ENCODE measurements at places on chromosomes 1 and 21.

DNA sequence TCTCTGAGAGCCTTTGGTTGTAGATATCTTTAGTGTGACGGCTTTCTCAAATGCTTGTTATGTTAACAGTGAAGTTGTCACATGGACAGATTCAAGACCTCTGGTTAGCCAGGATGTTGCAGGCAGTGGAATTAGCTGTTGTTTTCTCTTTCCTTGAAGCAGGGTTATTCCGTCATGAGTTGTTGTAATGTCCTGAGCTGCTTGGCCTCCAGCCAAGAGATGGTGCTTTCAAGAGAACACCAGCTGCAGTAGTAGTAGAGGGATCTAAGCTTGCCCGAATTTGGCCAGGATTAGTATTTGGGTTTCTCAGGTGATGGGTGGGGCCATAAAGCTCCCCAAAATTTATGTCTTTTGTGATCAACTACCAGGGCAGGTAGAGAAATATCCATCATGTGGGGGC, 13.4 kb downstream of the KCNE1 start:
- peak; percentile 87 for DNase-seq

DNA sequence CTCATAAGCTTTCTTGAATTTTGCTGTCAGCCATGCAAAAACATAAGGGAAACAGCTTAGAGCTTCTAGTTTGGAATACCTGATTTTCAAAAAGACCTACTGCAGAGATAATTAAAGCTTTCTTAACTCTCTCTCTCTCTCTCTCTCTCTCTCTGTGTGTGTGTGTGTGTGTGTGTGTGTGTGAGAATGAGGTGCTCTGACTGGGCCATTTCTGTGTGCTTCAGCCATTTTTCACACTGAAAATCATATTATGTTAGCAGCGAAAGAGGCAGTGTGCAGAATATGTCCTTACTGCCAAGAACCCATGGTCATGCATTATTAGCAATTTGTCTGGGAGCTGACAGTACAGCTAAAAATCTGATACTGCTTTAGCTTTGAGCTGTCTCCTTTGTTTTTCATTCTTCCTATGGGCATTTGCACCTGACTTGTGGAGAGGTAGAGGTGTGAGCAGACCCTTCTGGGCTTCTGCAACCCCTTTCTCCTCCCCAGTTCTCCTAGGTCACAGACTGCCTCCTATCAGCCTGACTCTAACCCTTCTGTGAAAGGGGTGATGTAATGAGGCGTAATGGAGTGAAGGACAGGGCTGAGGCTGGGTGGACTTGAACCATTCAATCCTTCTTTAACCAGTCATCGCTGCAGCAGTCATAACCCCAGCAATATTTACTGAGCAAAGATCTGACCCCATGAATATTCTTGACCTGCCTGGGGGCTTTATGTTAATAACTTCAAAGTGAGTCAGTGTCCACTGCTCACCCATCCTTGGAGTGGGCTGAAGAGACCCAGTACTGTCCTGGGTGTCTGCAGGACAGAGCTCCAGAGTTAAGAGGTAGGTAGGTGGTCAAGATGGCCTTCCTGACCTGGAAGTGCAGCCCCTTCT, 61.2 kb downstream of the SYT6 start:
- DNase-seq: no peak

DNA sequence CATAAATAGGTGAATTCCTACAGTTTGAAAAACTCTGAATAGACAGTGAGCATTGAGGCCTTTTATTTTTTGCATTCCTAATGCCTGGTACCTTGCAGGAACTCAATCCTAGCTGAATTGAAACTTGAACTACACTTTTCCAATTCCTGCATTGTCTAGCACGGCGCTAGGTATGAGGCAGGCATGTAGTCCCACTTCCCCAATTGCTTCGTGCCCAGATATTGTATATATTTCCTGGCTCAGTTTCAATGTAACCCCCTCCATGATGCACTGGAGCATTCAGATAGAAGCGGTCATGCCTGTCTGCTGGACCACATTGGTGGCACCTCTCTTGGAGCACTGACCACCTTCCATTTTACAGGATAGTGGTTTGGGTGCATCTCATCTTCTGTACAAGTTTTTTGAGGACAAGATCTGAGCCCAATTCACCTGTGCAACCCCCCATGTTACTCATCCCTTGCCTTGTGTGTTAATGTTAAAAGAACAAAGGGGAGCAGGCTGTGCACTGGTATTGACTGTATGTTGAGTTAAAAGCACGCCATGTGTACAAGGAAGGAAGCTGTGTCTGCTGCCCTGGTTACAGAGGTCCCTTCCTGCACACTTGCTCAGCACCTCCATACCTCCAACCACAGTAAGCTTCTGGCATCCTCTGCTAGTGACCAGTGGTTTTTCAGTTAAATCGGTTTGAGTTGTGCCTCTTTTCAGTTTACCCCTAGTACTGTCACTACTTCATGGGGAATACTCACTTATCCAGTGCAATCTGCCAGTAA, 10.0 kb upstream of the RAB7B start:
- DNase-seq: no peak

DNA sequence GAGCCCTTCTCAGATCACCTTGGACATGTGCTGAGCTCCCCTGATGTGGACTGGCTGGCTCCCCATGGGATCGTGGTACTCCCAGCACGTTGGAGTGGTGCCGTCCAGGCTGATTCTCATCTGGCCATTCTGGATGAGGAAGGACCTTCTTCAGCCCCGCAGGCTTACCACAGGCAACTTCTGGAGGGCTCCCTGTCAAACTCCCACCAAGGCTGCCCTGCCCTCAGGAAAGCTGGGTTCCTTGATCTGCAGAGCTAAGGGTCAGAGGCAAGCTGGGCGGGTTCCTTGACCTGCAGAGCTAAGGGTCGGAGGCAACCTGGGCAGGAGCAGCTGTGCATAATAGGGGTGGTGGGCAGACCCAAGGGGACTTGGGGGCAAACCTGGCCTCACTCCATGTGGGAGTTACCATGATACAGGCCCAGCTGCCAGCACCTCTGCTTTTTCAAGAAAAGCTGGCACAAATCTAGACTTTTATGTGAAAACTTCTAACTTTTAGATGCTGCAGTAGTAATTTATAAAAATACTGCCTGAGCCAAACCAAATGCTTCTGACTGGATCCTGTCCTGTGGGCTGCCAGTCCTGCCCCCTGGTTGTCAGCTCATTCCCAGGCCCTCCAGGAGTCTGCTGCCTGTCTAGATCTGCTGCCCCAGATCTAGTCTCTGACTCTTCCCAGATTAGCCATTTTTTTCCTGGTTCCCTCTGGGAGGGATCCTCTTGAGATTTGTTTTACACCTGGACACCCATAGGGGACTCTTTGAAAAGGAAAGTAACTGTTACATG, 5.6 kb upstream of the THEM5 start:
- DNase-seq: no peak

DNA sequence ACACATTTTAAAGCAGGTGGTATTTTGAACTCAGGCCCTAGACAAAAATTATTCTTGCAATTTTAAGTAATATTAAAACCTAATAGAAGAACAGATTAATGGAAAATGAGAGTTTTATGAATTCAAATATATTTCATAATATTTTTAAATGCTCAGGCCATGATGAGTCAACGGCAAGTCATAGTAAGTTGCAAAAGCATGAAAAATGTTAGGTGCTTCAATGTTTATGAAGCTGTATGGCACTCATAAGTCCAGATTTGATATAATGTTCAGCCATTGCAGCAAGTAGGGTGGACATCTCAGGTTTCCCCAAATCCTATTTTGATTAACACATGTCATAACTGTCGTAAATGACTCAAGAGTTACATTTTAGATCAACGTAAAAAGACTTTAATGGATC, 112.6 kb downstream of the GRIK1 start:
- peak; percentile 45 for DNase-seq

GRCh38 chr1:233327651-233328141, at the start of gene MAP3K21:
Gene MAP3K21 (plus strand): TSS chr1:233327724. CDS start chr1:233328029, 305 bp downstream.
- DNase-seq: no peak

DNA sequence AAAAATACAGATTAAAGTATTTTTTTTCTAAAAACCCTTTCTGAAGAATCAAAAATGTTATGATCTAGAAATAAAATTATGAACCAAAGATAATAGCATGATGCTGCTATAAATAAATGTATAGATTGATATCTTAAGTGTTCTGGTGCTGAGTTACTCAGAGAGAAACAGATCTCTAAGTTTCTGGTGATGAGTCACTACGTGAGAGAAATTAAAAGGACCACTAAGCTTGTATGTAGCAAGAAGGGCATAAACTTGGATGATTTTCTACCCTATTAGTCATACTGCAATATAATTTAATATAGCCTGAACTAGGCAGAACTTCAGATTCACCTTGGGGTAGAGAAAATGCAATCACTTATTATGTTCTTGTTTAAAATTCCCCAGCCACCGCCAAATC, 514.8 kb downstream of the AMY1C start:
- DNase-seq: no peak

DNA sequence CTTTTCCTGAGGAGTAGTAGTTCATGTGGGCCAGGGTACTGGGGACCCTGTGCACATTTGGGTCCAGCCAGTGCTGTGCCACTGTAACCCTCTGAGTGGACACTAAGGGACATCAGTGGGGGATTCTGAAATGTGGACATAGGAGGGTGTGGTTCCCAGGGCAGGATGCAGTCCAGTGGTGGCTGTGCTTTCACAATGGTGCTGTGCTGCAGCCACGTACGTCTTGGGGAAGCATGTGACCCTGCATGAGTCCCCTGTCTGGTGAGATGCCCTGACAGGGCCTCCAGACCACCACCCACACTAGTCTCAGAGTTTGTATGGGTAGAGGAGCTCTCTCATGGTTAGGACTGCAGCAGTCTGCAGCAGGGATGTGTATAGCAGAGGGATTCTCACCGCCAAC, 37.8 kb upstream of the WNT2B start:
- DNase-seq: no peak

GRCh38 chr1:97063532-97063931, 341.9 kb downstream of the PTBP2 start:
- no peak for DNase-seq

- DNase-seq: no peak
These were observed 359.0 kb downstream of the RGS7 start for GRCh38 chr1:240998024-240998423.

DNA sequence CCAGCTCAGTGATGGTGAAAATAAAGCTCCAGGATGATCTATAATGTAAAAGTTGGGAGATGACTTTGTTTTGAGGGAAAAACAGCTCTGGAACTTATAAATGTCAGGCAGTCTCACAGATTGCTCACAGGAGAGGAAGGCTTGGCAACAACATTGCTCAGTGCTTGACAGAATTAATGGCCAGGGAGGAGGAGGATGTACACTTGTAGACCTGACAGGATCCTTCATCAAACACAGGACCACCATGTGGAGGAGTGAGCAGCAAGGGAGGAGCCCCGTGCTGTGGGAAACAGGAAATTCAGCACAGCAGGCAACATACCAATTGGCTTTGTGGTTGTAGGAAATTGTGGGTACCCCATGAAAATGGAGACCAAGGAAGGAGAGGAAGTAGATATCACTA, 291.8 kb upstream of the CAMK1G start:
- DNase-seq: peak; percentile 1

DNA sequence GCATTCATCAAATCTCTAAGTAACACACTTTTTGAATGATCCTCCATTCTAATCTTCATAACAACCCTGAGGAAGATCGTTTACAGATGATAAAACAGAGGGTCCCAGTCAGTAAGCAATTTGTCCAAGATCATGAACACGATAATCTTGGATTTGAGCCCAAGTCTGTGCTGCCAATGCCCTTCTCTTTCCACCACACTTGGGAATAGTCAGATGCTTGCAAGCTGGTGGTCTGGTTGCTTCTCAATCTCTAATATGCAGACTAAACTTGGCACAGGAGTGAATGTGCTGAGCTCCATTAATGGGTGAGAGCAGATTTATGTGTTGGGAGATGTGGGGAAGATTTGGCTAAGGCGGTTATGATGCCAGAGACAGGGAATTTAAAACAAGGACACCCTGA, 430.6 kb upstream of the DAB1 start:
- DNase-seq: no peak

DNA sequence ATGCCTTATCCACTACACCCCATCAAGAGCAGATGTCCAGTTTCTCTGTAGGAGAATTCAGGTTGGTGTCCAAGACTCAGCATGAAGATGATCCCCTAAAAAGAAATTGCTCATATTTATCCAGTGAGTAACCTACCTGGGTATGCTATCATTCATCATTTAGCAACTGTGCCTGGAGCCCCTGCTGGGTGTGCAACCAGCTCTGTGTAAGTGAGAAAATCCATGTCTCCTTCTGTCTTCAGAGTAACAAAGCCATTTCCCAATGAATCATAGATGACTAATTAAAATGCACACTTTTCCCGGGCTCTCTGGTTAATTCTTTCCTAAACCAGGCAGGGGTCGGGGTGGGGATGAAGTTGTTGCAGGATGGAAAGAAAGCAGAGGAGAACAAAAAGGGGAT, 35.8 kb downstream of the OLFML3 start:
- DNase-seq: peak; percentile 62

- no peak for DNase-seq
These were observed 101.2 kb upstream of the F3 start for GRCh38 chr1:94642617-94643321.

GRCh38 chr1:198910816-198911215, 272.0 kb downstream of the PTPRC start:
- no peak for DNase-seq

DNA sequence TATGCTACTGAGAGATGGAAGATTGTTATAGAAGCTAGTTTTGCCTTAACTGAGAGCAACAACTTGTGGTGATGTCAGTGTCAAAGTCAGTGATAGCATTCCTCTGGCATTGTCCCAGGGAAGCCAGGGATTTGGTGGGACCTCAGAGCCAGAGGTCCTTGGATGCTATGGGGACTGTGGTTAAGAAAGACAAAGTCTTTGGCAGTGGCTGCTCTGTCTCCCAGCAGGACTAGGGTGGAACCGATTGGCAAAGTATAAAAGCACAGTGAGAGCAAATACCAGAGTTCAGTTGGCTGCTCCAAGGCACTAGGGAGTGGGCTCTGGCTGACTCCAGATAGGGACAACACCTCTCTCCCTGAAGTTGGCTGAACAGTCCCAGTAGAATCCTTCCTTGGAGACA, 104.8 kb downstream of the GDAP2 start:
- peak; percentile 28 for DNase-seq

DNA sequence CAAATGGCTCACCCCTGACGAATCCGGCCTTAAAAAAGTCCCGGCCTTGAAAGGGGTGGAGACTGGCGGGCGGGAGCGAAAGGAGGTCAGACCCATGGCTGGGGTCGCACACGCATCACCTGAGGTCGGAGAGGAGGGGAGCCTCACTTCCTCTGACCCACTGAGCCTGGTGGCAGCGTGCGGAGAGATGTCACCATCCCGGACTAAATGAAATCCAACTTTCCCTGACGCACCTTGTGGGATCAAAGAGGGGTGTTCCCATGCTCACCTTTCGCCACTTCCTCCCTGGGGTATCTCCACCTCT, 709 bp upstream of the SLC41A1 start:
- DNase-seq: peak; percentile 61
